ENCODE measurements at places on chromosomes 5 and 9. TPM values are rescaled to one million over a fixed set of nuclear protein-coding genes. Genes with fewer than 3 reads are reported as not detected.

The CD274 gene
- 58.4 TPM for total RNA-seq

The PRLR gene
- 0.19 TPM for total RNA-seq

The FCHO2 gene
- 0.52 TPM for total RNA-seq

The PTGES gene
- not detected for total RNA-seq

The GARIN3 gene
- total RNA-seq: 0.22 TPM

The GRIA1 gene
- not detected for total RNA-seq

The FOXD4L4 gene
- not detected for total RNA-seq

The LCN9 gene
- not detected for total RNA-seq

The MYOZ3 gene
- not detected for total RNA-seq

DNA sequence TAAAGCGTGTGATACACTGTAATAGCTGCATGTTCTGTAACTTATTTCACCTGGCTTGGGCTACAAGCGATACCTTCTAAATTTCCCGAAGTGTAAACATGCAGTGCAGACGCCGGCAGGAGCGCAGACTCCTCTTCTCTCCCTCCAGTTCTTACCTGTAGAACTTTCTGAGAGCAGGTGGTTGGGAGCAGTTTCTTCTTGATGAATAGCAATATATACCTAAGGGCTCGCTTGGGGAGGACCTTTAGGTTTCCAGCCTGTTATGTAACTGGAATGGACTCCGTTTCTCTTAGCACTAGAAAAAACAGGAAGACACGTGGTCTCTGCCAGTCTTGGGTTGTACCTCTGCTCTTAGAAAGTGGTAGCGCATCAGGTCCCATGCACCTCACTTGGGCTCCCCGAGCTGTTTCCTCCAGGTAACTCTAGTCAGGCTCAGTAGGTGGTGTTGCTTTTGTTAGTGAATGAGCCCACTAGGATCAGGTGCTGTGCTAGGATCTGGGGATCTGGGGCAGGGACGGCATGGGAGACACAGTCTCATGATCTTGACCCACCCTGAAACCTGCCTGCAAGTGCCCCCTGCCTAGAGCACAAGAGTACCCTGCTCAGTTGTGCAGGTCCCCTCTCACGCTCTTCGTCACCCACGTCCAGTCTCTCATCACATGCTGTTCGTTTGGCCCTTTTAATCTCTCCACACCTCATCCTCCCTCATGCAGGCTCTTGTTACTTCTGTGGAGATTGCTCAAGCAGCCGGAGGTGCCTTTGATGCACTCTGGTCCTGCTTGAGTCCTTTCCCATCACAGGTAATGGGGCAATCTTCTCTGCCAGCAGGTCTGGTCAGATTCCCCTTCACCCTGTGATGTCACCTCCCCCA lies 2.8 kb downstream of the TENT4A start:
- no peak for DNase-seq

DNA sequence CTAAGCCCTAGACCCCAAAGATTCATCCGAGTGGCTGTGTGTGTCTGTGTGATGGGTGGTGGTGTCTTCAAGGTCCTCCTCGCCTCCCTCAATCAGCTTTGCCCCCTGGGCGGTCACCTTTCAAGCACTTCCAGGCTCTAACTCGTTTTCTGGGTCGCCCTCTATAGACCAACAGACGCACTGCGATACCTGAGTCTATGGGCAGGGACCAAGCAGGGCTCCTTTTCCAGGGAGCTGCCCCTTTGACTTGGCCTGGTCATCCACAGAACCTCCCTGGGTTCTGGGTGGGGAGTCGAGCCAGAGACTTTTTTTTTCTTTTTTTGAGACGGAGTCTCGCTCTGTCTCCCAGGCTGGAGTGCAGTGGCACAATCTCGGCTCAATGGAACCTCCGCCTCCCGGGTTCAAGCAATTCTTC lies 1.1 kb downstream of the SLC27A4 start:
- DNase-seq: peak; percentile 57

DNA sequence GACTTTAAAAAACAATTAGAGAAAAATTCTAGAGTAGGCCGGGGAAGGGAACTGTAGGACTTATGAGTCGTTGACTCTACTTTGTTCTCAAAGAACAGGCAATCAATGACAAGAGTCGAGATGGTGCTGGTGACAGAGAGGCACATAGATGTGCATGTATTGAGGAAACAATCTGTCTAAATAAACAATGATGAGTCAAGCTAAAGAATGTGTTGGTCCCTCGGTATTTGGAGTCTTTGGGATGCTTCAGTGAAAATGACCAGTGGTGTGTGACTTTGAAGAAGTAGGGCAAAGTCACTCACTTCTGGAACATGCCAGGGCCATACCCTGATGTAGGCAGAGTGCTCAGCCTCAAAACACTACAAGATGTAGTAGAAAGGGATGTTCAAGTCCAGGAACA lies 288.1 kb upstream of the PANK3 start:
- no peak for DNase-seq

DNA sequence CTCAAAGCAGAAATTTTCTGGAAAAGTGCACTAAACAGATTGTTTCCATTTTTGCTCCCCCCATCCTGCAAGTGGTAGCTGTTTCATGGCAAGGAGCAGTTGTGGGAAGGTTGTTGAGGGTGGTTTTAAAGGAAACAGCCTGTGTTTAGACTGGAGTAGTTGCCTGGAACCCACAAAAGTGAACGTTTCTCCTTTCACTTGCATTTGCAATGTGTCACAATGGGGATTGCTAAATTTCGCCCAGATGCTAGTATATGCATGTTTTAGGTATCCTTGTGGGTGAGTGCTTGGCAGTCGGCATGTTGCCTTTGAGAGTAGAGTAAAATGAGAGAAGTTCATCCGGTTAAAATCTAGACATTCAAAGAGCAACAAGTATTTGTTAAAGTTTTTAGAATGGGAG lies 1099.9 kb upstream of the DMAC1 start:
- no peak for DNase-seq

DNA sequence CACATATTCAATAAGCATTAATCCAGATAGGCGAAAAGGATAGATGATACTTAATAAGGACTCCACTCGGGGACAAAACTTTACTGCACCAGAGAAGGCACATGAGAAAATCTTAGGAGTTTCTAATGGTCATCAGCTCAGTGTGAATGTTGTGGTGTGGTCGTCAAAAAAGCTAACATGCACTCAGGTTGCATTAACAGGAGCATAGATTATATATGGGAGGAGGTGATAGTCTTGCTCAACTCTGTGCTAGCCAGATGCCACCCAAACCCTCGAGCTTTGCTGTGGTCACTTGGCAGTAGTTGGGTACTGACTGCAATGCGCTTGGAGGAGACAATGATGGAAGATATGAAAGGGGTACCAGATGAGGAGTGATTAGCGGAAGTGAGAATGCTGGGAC lies 8.6 kb upstream of the COL27A1 start:
- DNase-seq: no peak

DNA sequence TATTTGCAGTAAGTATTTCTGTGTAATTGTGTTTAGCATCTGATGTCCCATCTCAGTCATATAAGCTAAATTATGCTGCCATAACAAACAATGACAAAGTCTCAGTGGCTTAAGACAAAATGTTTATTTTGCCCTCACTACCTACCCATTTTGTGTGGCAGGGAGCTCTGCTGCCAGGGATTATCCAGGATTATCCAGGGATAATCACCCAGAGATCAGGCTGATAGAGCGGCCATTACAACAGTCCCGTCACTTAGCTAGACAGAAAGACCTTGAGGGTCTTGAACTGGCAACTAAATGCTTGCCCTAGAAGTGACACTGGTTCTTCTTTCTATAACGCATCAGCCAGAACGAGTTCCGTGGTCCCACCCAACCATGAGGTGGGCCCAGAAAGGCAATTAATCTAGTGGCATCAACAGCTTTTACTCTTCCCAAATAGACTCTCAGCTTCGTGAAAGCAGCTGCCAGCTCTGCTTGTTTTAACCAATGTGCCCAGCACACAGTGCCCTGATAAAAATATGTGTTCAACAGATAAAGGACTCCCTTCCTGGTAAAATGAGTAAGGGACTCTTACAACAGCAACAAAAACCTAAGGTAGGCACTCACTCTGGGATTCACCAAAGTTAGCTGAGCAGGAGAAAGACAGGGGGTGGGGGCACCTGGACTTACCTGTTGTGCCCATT lies 22.8 kb downstream of the CCDC69 start:
- no peak for DNase-seq

GRCh38 chr9:10026443-10026984 lies 586.3 kb downstream of the PTPRD start:
- no peak for DNase-seq

GRCh38 chr5:104594850-104595249 lies 1032.3 kb upstream of the NUDT12 start:
- DNase-seq: no peak

DNA sequence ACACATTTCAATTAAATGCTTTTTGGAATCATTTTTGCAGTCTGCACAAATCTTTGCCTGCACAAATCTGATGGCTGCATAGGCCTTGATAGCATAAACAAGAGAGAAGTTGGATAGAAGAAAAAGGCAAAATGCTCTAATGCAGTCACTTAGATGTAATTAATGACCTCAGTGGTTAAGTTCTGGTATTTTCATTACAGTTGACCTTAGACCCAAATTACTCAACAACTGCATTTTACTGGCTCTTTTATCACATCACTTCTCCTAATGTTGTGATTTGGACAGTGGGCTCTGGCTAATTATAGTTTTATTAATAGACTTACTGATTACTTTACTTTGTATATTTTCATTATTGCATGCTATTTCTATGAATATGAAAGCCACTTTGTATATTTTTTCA lies 34.3 kb downstream of the NTRK2 start:
- DNase-seq: no peak

DNA sequence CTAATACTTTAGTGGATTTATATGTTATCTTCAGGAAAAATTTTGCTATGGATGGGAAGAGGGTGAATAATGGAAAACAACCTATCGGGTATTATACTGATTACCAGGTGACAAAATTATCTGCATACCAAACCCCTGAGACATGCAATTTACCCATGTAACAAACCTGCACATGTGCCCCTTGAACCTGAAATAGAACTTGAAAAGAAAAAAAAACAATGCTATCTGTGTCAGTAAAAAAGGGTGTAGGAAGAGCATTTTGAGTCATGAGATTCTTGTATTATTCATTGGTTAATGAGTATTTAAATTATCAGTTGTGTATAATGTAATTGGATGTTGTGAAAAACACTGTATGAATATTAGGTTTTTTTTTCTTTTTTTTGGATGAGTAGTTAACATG lies 75.4 kb downstream of the PRR16 start:
- no peak for DNase-seq

- no peak for DNase-seq
Measured at GRCh38 chr5:38932854-38933408, 87.1 kb downstream of the OSMR start.

- no peak for DNase-seq
Measured at GRCh38 chr5:113205807-113206206, 229.0 kb downstream of the TSSK1B start.

GRCh38 chr9:68949271-68950000 lies 64.5 kb downstream of the PRKACG start:
- peak; percentile 5 for DNase-seq

GRCh38 chr5:176579323-176579722 lies 30.2 kb downstream of the CDHR2 start:
- DNase-seq: no peak

DNA sequence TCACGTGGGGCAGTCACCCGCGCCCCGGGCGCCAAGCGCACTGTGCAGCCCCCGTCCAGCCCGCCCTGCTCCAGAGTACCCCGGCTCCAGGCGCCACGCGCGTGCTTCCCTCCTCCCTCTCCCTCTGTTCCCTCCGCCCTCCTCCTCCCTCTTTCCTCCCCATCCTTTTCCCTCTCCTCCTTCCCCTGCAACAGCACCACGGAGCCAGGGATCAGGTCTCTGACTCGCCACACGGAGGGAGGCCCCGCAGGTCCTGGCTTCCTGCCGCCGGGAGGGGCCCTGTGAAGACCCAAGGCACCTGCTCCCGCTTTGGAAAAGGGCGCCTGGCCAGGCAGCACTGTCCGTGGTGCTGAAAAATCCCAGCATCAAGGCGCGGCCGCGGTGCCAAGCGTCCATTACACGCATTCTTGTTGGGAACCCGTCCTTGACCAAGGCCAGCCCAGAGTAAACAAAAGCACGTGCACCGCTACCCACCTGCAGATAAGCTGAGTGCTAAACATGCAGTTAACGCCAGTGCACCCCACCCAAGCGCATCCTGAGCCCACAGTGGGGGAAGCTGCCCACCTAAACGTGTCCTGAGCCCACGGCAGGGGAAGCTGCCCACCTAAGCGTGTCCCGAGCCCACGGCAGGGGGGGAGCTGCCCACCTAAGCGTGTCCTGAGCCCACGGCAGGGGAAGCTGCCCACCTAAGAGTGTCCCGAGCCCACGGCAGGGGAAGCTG lies 21.7 kb downstream of the SLC6A18 start:
- no peak for DNase-seq

DNA sequence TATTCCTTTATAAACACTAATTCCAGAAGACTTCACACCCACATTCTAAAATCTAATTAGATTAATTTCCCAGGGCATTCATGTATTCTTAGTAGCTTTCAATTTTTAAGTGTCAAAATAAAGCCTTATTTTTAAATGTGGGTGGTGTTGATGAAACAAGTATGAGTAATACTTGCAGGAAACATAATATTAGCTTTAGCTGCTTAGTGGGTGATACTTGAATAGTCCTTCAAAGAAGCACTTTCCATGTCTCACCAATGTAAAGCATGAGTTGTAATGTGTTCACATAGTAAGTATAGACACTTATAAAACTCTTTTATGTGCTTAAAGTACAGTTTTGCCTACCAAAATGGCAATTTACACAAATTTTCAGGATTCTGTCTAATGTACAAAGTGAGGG lies 6.9 kb downstream of the FNBP1 start:
- no peak for DNase-seq

DNA sequence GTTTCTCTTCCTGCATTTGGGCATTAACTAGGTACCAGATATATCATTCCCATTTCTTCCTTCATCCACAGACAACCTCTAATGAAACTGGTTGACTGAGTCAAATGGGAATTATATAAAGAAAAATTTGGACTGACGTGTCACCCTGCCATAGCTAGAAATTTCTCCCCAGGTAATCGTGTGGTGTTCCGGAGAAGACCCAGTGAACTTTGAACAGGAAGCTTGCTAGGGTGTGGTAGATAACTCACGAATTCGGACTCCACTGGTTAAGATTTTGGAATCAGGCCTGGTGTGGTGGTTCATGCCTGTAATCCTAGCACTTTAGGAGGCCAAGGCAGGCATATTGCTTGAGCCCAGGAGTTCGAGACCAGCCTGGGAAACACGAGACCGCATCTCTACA lies 114.3 kb upstream of the OTULINL start:
- DNase-seq: no peak

DNA sequence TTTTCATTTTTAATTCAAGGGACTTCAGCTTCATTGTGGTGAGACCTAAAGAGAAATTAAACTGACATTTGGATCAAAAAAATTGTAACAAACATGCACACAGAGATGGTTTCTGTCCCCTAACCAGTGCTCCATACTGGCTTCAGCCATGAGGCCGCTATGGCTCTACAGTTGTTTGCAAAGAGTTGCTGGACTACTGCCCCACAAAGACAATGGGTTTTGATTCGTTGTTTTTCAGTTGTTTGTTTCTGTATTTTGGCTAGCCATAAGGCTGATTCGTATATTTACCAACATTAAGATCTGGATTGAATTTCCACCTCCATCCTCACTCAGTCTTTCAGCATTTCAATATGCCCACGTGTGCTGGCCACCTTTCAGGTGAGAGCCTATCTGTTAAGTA lies 163.7 kb upstream of the KIF2A start:
- no peak for DNase-seq

Data from activated T-cell treated with anti-CD3 and anti-CD28 coated beads, Interleukin-2, amount 50 U/mL, for 4 hours (primary cell).